ENCODE measurements at places on chromosomes 3 and 15.
A peak's percentile ranks its signal among the peaks of the same experiment; 100 is the strongest.

DNA sequence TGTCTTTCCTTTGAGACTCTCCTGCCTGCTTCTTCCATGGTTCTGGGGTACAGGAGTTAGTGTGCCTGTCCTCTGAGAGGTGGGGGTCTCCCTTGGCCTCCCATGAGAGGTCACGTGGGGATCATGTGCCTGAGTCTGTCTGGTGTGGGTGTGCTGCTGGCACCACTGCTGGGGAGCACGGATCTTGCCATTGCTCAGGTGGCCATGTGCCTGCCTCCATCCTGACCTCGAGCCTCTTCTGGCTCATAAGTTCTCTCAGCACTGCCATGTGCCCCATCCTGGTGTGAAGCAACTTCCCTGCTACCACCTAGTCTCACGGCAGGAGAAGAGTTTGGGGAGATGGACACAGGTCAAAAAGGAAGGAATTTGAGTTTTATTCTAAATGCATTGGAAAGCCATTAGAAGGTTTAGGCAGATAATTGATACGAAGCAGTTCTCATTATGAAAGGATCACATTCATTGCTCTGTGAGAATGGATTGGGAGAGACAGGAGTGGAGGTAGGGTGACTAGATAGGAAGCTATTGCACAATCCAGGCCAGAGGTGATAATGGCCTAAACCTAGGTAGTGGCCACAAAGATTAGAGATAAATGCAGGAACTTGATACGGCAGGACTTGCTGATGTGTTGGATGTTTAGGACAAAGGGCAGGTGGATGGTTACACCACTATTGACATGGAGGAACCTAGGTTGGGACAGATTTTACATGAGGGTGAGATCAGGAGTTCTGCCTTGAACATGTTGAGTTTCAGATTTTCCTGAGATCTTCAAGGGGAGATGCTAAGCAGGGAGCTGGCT lies 173.0 kb upstream of the RORA start:
- no peaks in the 10 kb centered on the region for H3K36me3 ChIP-seq
- no peak for DNase-seq
- no peak overlapping the region for H3K4me3 ChIP-seq
- H3K4me1 ChIP-seq: peaks cover 5% of the 10 kb centered on the region

DNA sequence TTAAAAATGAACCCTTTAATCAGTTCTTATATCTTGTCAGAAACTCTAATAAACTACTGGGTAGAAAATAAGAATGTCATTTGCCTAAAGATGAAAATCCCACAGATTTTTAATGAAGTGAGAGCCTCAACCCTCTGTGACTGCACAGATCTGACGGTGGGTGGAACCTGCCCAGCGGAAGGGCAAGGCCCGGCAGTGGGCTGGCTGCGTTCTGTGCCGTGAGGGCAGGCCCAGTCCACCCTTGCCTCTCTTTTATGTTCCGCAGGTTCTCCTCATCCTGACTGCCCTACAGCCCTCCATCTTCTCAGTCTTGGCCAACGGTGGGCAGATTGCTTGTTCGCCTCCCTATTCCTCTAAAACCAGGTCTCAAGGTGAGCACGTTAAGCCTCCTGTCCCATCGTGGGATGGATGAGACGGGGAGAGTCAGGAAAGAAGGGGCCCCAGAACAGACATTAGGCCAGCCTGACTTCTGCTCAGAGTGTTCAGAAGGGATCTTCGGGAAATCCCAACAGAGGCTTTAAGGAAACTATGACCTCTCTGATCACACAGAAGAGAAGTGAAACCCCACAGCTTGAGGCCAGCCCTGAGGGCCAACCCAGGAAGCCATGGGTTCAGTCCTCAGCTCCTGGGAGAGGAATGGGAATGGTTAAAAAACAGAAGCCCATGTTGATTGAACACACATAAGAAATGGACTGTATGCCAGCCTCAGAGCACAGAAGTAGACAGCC lies 16.0 kb downstream of the SLC51A start:
- H3K27ac ChIP-seq: no peak overlapping the region
- no peak overlapping the region for H3K4me3 ChIP-seq
- no peak for DNase-seq
- peaks cover 14% of the 10 kb centered on the region for H3K36me3 ChIP-seq
- no peaks in the 10 kb centered on the region for H3K27me3 ChIP-seq

GRCh38 chr3:136512381-136512780 lies 239.8 kb downstream of the STAG1 start:
- no peak overlapping the region for H3K4me3 ChIP-seq
- peaks cover 5% of the 10 kb centered on the region for H3K4me1 ChIP-seq
- no peaks in the 10 kb centered on the region for H3K27me3 ChIP-seq
- H3K36me3 ChIP-seq: peaks cover 6% of the 10 kb centered on the region
- DNase-seq: no peak
- no peak overlapping the region for H3K27ac ChIP-seq

GRCh38 chr3:79019137-79019923 lies 748.5 kb downstream of the ROBO1 start:
- peak overlapping the region; percentile 85 for H3K27ac ChIP-seq
- no peaks in the 10 kb centered on the region for H3K36me3 ChIP-seq
- H3K4me1 ChIP-seq: peaks cover 6% of the 10 kb centered on the region
- H3K4me3 ChIP-seq: no peak overlapping the region
- peak; percentile 95 for DNase-seq

DNA sequence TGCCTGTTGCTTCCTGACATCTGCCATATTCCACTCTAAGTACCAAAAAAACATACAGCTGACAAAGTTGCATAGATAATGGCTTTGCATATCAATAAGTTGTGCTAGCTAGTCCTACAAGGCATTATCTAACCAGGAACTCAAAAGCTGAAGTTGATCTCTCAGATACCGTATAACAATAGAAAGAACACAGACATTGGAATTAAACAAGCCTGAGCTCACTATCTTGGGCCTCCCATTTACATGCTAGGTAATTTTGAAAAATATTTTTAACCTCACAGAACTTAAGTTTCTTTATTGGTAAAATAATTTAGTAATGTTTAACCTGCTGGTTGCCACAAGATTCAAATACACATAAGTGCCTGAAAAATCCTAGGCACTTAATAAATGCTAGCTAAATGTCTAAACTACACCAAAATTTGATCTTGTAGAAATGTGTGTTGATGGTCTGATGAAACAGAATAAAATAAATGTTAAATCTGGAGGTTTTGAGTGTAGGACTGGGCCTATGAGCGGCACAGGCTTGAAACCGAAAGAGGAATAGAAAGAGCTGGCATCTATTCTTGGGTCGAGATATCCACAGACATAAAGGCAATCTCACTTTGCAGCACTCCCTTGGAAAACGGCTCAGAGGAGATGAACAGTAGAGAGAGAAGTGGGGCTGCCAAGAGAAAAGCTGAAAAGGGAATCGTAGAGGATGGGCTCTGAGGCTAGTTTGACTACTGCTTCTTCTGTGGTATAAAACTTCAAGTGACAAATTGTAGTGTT lies 29.9 kb upstream of the TTC14 start:
- no peaks in the 10 kb centered on the region for H3K36me3 ChIP-seq
- no peak for DNase-seq
- no peak overlapping the region for H3K27ac ChIP-seq
- H3K4me1 ChIP-seq: no peaks in the 10 kb centered on the region
- H3K4me3 ChIP-seq: no peak overlapping the region

GRCh38 chr15:88752951-88753350 lies 50.3 kb upstream of the ACAN start:
- no peak overlapping the region for H3K27ac ChIP-seq
- H3K36me3 ChIP-seq: no peaks in the 10 kb centered on the region
- no peaks in the 10 kb centered on the region for H3K4me1 ChIP-seq
- peaks cover 17% of the 10 kb centered on the region for H3K27me3 ChIP-seq

DNA sequence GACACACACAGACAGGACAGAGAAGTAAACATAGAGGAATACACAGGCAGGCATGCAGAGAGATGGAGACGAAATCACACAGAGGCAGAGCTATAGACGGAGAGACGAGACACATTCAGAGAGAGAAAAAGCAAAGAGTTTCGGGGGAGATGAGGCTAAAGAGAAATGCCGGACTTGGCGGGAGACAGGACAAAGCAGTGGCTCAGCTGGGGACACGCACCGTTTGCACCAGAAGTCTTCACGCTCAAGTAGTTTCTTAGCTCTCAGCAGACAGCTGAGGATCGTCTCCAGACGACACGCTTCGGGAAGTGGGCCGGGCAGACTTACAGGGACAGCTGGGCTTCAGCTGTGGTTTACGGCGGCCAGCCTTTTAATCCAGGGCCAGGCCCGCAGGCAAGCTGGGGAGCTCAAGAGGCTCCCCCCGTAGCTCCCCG lies 56.2 kb upstream of the DLG1 start:
- H3K4me3 ChIP-seq: no peak overlapping the region
- H3K27ac ChIP-seq: no peak overlapping the region
- no peaks in the 10 kb centered on the region for H3K36me3 ChIP-seq
- peaks cover 12% of the 10 kb centered on the region for H3K4me1 ChIP-seq

- peak overlapping the region; percentile 42 for H3K27ac ChIP-seq
- H3K27me3 ChIP-seq: peaks cover 40% of the 10 kb centered on the region
- no peaks in the 10 kb centered on the region for H3K36me3 ChIP-seq
- no peak for DNase-seq
- no peaks in the 10 kb centered on the region for H3K4me1 ChIP-seq
- H3K4me3 ChIP-seq: no peak overlapping the region
Observed at GRCh38 chr3:127999509-128000106, 52.6 kb upstream of the SEC61A1 start.

DNA sequence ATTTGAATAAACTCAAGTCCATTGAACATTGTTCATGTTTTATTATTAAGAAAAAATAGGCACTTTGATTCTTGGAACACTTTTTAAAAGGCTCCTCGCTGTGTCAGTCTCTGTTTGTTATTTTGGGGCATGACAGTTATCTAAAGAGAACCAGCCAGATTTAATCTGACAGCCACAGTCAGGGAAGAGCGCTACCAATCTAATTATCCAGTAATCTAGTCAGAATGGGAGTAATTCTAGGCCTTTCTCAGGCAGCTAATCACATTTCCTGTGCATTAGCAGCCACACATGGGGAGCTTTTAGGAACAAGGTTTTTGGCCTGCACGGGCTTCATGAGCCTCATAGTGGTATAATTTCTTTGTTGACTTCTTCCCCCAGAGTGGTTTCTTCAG lies 362.2 kb downstream of the RBMS3 start:
- H3K27ac ChIP-seq: no peak overlapping the region
- H3K36me3 ChIP-seq: peaks cover 10% of the 10 kb centered on the region
- H3K4me3 ChIP-seq: no peak overlapping the region
- peaks cover 9% of the 10 kb centered on the region for H3K4me1 ChIP-seq

DNA sequence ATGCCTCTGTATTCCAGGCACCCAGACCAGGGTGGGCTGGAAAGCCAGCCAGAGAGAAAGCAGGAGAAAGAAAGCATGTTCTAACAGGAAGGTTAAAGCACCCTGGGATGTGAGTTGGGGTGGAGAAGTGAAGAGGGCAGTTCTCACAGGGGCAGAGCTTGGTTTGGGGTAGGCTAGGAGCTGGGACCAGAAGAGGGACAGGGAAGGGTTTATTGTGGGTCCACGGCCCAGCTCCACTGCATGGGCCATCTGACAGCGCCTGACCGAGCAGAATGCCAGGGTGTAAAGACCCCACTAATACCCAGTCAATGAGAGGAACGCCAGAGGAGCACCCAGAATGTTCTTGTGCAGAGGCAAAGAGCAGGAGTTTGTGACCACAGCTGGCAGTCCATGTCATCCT lies 27.1 kb upstream of the MAGEF1 start:
- no peaks in the 10 kb centered on the region for H3K27me3 ChIP-seq
- DNase-seq: no peak
- H3K27ac ChIP-seq: peak overlapping the region; percentile 42
- H3K4me1 ChIP-seq: peaks cover 48% of the 10 kb centered on the region

DNA sequence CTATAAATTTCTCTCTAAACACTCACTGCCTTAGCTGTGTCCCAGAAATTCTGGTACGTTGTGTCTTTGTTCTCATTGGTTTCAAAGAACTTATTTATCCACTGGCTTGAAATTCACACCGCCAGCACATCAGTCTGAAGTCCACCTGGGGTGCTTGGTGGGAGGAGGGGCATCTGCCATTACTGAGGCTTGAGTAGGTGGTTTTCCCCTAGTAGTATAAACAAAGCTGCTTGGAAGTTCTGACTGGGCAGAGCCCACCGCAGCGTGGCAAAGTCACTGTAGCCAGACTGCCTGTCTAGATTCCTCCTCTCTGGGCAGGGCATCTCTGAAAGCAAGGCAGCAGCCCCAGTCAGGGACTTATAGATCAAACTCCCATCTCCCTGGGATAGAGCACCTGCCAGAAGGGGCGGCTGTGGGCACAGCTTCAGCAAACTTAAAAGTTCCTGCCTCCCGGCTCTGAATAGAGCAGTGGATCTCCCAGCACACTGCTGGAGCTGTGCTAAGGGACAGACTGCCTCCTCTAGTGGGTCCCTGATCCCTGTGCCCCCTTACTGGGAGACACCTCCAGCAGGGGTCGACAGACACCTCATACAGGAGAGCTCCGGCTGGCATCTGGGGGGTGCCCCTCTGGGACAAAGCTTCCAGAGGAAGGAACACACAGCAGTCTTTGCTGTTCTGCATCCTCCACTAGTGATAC lies 114.1 kb downstream of the SUCLG2 start:
- H3K4me1 ChIP-seq: no peaks in the 10 kb centered on the region
- H3K27ac ChIP-seq: peak overlapping the region; percentile 62
- no peak for DNase-seq
- H3K27me3 ChIP-seq: no peaks in the 10 kb centered on the region

GRCh38 chr3:2958551-2958950 lies 151.6 kb downstream of the IL5RA start:
- H3K36me3 ChIP-seq: no peaks in the 10 kb centered on the region
- no peak overlapping the region for H3K27ac ChIP-seq
- H3K4me3 ChIP-seq: no peak overlapping the region
- no peaks in the 10 kb centered on the region for H3K4me1 ChIP-seq
- peaks cover 25% of the 10 kb centered on the region for H3K27me3 ChIP-seq

- no peaks in the 10 kb centered on the region for H3K27me3 ChIP-seq
- H3K4me1 ChIP-seq: peaks cover 34% of the 10 kb centered on the region
- peak overlapping the region; percentile 82 for H3K27ac ChIP-seq
- no peak for DNase-seq
Observed at GRCh38 chr3:45640724-45641361, 46.3 kb downstream of the LIMD1 start.

GRCh38 chr3:151109286-151109800 lies 23.9 kb downstream of the MED12L start:
- H3K27me3 ChIP-seq: no peaks in the 10 kb centered on the region
- no peak overlapping the region for H3K4me3 ChIP-seq
- H3K4me1 ChIP-seq: no peaks in the 10 kb centered on the region

DNA sequence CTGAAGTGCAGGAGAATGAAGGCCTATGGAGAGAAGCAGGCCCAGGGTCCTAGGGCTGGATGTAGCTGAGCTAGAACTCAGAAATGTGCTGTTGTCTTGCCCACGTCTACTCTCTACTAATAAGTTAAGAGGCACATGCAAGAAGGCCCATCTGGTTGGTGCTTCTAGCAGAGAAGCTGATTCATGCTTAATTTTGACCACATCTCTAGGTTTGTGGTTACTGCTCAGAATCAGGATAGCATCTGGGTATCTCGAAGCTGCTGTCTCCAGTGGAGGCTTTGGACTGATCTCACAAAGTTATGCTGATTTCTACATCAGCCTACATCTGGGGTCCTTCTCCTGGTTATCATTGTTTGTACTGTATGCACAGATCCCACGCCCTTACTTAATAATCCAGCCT lies 87.3 kb downstream of the CACNA1D start:
- H3K27me3 ChIP-seq: peaks cover 5% of the 10 kb centered on the region
- H3K36me3 ChIP-seq: no peaks in the 10 kb centered on the region
- DNase-seq: no peak
- no peak overlapping the region for H3K4me3 ChIP-seq
- no peaks in the 10 kb centered on the region for H3K4me1 ChIP-seq
- H3K27ac ChIP-seq: no peak overlapping the region

All from MCF 10A (cell line).